Stimulated activated CD8-positive, alpha-beta memory T cell treated with anti-CD3 and anti-CD28 coated beads, Interleukin-7, amount 100 ng/mL, for 24 hours (primary cell): ENCODE measurements at places on chromosomes 16 and 17.

DNA sequence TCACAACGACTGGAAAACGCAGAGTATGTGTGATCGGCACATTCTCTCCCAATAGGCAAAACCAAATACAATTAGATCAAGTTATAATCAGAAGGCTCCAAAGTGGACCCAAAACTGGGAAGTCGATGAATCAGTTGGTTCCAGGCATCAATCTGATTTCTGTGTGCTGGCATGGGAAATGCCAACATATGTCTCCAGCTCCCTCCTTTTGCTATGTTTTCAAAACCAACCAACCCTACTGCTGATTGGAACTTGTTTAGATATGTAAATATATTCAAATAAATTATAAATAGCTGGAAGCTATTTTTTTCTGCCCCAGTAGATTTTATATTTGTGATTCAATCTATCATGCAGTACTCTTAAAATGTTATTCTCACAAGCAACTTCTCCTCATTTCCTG, 284.2 kb downstream of the HS3ST3B1 start:
- no peak for DNase-seq

DNA sequence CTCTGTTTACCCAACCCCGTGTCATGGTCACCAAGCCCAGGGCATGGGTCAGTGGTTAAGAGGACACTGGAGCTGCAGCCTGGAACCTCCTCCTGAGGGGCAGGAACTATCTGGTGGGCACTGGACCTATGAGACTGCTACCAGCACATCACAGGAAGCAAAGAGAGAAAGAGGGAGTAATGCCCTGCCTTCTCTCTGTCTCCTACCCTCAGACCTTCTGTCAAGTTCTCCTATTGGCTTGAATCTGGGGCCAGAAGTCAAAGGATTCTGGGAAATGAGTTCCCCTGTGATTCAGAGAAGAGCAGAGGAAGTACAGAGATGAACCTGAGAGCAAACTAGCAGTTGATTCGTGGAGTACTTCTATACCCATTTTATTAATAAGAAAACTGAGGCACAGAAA, 123.0 kb upstream of the GNAO1 start:
- no peak for DNase-seq

- no peak for DNase-seq
Measured at GRCh38 chr17:72004611-72005331, 116.0 kb upstream of the SOX9 start.

DNA sequence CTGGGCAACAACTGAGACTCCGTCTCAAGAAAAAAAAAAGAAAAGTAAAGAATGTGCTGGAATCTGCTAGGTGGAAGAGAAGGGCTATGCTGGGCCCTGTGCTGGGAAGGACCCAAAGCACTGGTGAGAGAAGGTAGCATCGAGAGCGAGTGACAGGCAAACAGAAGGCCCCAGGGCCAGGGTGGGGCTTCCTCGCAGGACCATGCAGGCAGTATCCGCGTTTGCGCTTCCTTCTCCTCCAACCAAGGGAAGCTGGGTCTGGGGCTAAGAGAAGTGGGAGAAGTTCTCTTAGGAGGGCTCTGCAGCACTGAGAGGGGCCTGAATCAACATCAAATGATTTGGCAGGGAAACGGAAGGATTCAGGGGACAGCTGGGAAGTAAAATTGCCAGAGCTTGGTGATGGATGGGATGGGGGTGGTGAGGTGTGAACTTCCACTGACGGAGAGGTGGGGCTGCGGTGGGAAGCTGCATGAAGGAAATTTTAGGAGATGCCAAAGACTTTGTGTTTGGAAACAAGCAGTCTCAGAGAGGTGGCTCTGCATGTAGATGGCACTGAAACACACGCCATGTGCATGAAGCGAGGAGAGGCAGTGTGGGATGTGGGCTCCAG, 5.2 kb upstream of the ECI1 start:
- no peak for DNase-seq

GRCh38 chr16:81905277-81905676, 106.0 kb downstream of the SDR42E1 start:
- no peak for DNase-seq

GRCh38 chr17:9897372-9897968, 7.6 kb downstream of the RCVRN start:
- DNase-seq: no peak

- DNase-seq: no peak
Measured at GRCh38 chr16:85412911-85413520, 200.1 kb upstream of the GSE1 start.

DNA sequence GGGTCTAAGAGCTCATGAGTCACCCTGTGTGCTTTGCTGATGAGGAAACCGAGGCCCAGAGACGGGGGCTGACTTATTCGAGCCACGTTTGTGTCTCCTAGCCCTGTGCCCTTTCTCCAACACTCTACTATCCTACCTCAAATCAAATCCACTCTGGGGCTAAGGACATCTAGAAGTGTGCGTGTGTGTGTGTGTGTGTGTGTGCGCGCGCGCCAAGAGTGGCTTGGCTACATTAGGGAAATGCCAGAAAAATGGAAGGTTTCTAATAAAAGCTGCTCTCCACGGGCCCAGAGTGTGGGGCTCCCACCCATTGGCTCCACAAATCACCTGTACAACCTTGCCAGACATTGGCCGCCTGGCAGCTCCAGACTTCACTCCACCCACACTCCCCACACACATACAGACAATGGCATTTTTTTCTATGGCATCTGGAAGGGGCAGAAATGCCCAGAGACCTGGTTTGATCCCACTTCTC, 30.3 kb upstream of the PHOSPHO1 start:
- DNase-seq: no peak

- peak; percentile 21 for DNase-seq
Measured at GRCh38 chr17:47649972-47650524, 329 bp downstream of the KPNB1 start.

DNA sequence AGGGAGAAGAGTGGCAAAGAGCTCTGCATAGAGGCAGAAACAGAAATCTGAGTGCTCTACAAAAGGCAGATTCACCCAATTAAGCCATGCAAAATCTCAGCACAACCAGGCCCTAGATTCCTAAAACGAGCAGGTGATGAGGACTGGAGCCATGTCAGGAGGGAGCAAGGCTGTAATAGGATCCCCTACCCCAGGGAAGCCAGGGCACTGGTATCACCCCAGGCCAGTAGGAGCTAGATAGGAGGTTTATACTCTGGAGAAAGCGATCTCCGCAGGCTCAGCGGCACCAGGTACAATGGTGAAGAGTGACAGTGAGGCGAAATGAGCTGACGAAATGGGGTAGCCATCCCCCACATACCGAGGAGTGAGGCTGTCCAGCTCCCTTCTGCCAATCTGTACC, 171.5 kb downstream of the PARN start:
- DNase-seq: no peak

DNA sequence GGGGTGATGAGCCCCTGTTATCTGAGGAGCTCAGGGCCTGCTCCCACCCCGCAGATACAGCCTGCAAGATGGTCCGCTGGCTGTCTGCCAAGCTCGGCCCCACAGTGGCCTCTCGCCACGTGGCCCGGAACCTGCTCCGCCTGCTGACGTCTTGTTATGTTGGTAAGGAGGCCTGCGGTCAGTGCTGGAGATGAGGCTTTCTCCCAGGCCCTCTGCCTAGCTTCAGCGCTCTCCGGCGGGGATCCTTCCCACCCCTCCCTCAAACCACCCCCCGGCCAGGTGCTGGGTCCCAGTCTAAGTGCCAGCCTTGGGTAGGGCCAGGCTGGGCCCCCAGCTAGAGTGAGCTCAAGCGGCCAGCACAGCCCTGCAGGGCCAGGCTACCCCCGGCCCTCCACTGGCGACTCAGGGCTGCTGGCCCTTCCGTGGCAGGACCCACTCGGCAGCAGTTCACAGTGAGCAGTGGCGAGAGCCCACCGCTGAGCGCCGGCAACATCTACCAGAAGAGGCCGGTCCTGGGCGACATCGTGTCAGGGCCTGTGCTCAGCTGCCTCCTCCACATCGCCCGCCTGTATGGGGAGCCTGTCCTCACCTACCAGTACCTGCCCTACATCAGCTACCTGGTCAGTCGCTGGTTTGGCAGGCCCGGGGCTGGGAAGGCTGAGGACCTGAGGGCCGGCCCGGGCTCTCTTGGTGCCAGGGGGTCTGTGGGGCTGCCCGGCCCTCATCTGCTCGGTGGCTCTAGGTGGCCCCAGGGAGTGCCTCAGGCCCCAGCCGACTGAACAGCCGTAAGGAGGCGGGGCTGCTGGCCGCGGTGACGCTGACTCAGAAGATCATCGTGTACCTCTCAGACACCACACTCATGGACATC, 6.1 kb downstream of the WDR81 start:
- no peak for DNase-seq

DNA sequence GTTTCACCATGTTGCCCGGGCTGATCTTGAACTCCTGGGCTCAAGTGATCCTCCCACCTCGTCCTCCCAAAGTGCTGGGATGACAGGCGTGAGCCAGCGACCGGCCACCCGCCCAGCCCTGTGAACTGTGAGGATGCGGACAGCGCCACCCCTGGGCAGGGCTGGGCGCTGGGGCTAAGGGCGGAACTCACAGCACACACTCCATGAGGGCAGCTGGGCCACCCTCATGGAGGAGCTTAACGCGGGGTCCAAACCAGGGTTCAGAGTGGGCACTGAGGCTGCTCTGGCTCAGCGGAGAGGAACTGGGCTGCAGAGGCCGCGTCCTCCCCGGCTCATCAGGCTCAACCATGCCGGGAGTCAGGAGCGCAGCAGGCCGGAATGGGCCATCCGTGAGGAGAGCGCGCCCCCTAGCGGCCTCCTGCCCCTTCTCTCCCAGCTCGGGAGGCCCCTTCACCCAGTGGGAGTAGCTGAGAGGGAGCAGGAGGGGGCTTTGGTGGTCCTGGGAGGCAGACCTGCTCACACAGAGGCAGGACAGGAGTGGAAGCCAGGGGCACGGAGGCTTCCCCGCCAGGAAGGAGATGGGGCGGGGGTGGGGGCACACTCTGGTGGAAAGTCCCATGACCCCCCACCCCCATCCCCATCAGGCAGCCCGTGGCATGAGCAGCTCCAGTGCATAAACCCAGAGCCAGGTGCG, 13.8 kb downstream of the CORO7 start:
- peak; percentile 37 for DNase-seq

DNA sequence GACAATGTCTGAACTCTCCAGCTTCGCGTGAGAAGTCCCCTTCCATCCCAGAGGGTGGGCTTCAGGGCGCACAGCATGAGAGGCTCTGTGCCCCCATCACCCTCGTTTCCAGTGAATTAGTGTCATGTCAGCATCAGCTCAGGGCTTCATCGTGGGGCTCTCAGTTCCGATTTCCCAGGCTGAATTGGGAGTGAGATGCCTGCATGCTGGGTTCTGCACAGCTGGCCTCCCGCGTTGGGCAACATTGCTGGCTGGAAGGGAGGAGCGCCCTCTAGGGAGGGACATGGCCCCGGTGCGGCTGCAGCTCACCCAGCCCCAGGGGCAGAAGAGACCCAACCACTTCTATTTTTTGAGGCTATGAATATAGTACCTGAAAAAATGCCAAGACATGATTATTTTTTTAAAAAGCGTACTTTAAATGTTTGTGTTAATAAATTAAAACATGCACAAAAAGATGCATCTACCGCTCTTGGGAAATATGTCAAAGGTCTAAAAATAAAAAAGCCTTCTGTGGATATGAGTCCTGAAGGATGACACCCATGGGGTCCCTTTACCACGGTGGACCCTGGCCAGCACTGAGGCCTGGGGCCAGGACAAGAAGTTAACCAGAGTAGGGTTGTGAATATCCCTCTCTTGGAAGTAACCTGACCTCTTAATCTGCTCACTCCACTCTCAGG, 10.5 kb upstream of the ITGAD start:
- DNase-seq: peak; percentile 41

- no peak for DNase-seq
Measured at GRCh38 chr16:84850714-84851113, 30.9 kb downstream of the CRISPLD2 start.

DNA sequence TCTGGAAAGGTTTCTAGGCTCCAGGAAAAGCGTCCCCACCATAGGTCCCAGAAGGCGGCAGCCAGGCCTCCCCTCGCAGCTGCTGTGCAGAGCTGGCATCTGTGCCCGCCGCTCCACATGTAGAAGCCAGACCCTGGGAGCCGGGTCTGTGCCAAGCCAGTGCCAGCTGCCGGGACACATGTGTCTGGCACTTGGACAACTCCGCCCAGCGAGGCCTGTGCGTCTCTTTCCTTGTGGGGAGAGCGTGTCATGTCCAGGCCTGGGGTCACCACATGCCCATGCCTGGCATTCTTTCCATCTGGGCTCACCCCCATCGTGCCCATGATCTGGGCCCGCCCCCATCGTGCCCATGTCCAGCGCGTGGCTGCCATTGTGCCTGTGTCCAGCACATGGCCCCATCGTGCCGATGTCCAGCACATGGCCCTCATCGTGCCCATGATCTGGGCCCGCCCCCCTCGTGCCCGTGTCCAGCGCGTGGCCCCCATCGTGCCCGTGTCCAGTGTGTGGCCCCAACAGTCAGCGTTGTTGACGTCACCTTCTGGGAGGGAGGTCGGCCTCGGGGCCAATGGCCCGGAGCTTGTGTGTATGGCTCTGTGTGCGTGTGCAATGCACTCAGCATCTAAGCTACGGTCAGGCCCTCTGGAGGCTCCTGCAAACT, 13.3 kb upstream of the ACSF3 start:
- DNase-seq: no peak
